MM.1S (cell line): ENCODE measurements at places on chromosomes 7 and 10.
A peak's percentile ranks its signal among the peaks of the same experiment; 100 is the strongest.

DNA sequence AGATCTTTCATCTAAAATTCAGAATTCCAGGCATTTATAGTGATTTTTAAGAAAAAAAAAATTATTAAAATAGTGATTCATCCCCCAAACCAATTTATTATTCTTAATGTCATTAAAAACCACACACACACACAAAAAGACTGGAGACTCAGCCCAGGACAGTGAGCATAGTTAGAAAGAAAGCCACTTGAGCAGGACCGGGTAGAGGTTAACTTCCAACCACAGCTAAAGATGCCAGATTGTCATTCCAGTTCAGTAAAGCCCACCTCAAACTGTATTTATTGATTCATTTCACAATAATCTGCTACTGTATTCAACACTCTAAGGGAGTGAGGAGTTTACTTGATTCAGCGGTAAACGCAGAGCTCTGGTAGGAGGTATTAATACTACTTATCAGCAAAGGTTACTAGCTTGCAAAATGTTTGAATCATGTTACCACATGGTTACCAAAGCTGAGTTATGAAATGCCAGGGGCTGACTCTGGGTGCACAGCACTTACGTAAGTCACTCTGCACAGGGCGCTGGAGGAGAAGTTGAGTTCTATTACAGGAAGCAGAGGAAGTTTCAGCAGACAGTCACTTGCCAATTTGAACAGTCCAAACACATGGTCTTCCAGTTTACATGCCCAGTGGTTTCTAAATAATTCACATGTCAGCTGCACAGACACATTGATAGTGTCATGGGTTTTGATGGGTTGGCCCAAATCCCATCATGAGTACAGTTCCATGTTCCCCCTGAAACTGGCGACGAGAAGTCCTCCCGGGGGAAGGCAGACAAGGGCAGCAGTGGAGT is 64.6 kb downstream of the KLF6 start:
- DNase-seq = no peak

DNA sequence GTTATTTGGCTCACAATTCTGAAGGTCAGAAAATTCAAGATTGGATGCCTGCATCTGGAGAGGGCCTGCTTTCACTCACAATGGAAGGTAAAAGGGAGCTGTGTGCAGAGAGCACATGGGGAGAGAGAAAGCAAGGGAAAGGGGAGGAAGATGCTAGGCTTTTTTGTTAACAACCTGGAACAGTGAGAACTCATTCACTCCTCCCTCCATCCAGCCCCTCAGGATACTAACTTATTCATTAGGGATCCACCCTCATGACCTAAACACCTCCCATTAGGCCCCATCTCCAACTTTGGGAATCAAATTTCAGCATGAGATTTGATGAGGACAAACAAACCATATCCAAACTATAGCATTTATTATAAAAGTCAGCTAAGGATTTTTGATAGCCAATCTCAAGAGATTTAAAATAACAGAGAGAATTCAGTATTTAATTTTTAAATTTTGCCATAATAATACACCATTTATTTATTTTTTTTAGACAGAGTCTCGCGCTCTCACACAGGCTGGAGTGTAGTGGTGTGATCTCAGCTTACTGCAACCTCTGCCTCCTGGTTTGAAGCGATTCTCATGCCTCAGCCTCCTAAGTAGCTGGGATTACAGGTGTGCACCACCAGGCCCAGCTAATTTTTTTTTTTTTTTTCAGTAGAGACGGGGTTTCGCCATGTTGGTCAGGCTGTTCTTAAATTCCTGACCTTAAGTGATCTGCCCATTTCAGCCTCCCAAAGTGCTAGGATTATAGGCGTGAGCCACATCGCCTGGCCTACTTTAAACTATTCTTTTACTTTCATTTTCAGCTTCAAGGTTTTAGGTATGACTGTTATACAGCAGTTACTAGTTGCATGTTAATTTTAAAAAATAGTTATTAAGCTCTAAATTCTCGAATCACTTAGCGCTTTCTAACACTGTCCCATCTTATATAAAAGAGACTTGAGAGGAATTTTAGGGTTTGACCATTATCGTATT is 20.3 kb upstream of the ETV1 start:
- DNase-seq = no peak

DNA sequence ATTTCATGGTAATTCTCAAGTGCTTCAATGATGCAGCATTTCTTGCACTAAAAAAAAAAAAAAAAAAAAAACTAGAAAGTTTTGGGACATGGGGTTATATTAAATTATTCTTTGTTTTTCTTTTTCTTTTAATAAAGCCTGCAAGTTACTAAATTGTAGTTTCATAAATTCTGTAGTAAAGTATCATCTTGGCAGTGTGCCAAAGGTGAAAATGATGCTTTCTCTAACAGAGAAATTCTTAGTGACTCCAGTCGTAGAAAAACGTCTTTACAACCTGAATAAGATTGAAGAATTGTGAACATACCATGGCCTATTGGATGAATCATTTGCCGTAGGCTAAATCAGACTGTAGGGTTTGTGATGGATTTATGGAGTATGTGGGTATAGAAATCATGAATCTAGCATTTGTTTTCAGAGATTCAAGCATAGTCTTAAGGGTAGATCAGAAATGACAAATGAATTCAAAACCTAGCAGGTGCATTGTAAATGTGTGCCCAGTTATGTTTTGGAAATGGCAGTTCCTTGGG is 27.1 kb downstream of the RBM17 start:
- DNase-seq = no peak

GRCh38 chr10:88991899-88992320 is 1.3 kb downstream of the FAS start:
- no peak for DNase-seq

GRCh38 chr7:26199301-26200037 is 1.1 kb downstream of the HNRNPA2B1 start:
- DNase-seq = peak; percentile 45

GRCh38 chr10:30775779-30776591 is 146.4 kb upstream of the LYZL2 start:
- no peak for DNase-seq
